ENCODE measurements at places on chromosomes 16 and 17. TPM values are rescaled to one million over a fixed set of nuclear protein-coding genes. Genes with fewer than 3 reads are reported as not detected.

GPR179 gene
- total RNA-seq, result under 0.01 TPM

MT1F gene
- 0.09 TPM for total RNA-seq

ANKRD40CL gene
- not detected for total RNA-seq

TEX14 gene
- total RNA-seq, result under 0.01 TPM

AIPL1 gene
- total RNA-seq, result not detected

HAS3 gene
- total RNA-seq, result 2.4 TPM

KRTAP2-2 gene
- total RNA-seq, result not detected

TNP2 gene
- total RNA-seq, result not detected

KAT8 gene
- total RNA-seq, result 31.9 TPM

PHOSPHO1 gene
- total RNA-seq, result 0.71 TPM

NOD2 gene
- total RNA-seq, result 0.14 TPM

SRSF2 gene
- 89.8 TPM for total RNA-seq

DGKE gene
- total RNA-seq, result 4.8 TPM

FAM171A2 gene
- total RNA-seq, result 2.3 TPM

OR1A2 gene
- not detected for total RNA-seq

CALB2 gene
- 0.28 TPM for total RNA-seq

MYO15A gene
- total RNA-seq, result 0.85 TPM

BAHCC1 gene
- total RNA-seq, result 3.1 TPM

ANKRD11 gene
- total RNA-seq, result 52.3 TPM

TNFSF13 gene
- total RNA-seq, result 0.74 TPM

TRPV3 gene
- 1.4 TPM for total RNA-seq

COX10 gene
- total RNA-seq, result 11.0 TPM

CRHR1 gene
- total RNA-seq, result not detected

P2RX1 gene
- 0.57 TPM for total RNA-seq

MYOCD gene
- total RNA-seq, result 9.8 TPM

TEX19 gene
- total RNA-seq, result under 0.01 TPM

TXNDC17 gene
- 102 TPM for total RNA-seq

Measured in smooth muscle cell of bladder (primary cell).